ENCODE measurements at places on chromosomes 16 and 17.

- DNase-seq, result no peak
Measured at GRCh38 chr16:80759419-80760162, 44.8 kb downstream of the CDYL2 start.

DNA sequence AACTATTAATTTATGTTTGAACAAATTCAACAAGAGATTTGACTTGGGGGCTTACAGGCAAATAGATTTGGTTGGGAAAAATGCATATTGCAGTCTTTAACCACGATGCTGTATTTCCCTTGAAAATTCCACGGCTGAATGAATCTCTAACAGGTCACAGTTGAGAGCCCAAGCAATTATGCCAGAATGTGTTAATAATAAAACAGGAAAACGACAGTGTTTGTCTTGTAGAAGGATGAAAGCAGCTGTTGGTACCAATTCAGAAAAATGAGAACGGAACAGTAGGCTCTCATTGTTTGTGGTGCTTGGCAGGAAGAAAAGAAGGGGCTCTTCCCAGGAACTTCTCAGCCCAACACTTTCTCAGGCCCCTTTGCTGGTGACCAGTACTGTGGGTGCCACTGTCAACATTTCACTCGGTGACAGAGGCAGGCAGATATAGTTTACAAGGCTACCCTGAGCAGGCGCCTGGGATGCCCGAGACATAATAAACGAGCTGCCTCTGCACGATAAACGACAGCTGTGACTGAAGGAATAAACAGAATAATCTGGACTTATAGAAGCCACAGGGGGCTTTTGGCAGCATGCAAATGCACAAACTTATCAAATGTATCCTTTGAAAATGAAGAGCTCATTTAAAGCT is 387.1 kb downstream of the HS3ST4 start:
- no peak for DNase-seq

- DNase-seq, result no peak
Measured at GRCh38 chr17:47220531-47220999, 11.4 kb downstream of the MYL4 start.

GRCh38 chr17:31508288-31509094 is 117.0 kb downstream of the RAB11FIP4 start:
- DNase-seq, result no peak

DNA sequence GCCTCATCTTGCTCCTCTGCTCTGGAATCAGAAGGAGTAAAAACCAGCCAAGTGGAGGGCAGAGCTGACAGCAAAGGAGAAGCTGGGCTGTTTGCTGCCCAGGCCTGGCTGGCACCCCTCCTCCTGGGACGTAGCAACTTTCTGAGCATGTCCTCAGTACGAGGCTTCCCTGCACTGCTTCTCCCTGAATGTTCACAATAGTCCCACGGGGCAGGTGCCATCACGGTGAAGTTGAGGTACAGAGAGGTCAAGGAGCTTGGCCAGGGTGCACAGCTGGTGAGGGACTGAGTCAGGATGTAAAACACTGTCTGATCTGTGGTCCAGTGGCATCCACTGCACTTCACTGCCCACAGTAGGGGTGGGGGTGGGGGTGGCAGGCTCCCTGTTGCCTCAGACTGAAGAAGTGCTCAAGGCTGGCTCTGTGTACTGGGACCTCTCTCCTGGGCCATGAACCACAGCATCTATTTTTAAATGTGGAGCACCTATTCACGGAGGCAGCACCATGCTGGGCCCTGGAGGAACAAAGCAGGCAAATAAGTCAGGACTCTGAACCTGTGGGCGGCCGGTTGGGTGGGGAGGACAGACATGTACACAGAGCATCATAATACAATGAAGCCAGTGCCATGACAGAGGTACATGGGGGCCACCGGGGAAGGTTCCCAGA is 369.5 kb downstream of the SEC14L1 start:
- DNase-seq, result no peak
